Heart right ventricle (tissue), 16 donors: ENCODE measurements at places on chromosomes 16 and 17.

DNA sequence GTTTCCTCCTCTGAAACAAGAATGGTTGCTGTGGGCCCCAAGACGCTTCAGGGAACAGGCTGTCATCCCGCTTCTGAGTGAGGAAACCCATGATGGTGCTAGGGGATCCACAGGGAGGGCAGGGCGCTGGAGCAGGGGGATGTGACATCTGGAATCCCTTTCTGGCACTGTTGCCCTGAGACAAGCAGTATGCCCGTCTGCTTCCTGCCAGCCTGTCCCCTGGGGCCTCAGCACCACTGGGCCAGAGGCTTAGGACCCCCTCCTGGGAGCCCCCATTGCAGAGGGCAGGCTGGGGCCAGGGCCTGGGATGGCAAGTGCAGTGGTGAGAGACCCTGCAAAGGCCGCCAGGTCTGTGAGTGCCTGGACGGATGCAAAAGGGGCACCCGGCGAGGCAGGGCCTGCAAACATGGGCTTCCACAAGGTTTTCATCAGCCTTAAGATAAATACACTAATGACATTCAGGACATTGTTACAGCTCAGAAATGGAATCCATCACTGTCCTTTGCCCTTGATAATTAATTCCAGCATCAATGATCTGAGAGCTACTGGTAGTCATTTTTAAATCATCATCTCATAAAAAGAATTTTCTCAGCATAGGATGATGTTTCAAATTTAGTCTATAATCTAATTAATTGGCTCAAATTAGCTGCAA is 51.6 kb downstream of the PRMT7 start:
- no peak for DNase-seq

DNA sequence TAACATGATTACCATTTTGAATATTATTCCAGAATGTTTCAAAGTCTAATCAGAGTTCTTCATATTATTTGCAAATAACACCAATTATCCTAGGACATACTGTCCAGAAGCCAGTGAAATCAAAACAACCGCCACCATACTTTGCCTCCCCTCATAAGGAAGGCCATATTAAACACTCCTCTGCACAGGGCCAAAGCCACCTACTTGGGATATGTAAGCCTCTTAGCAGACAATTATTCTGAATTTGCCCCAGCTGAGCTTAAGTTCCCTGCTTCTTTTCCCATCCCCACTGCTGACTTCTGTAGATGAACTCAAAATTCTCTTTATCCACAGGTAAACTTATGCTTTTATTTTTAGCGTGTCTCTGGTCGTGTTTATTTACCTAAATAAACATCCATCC is 374.0 kb downstream of the KIF2B start:
- DNase-seq = no peak

- DNase-seq = no peak
Measured at GRCh38 chr16:59355704-59356103, 621.6 kb upstream of the GOT2 start.

DNA sequence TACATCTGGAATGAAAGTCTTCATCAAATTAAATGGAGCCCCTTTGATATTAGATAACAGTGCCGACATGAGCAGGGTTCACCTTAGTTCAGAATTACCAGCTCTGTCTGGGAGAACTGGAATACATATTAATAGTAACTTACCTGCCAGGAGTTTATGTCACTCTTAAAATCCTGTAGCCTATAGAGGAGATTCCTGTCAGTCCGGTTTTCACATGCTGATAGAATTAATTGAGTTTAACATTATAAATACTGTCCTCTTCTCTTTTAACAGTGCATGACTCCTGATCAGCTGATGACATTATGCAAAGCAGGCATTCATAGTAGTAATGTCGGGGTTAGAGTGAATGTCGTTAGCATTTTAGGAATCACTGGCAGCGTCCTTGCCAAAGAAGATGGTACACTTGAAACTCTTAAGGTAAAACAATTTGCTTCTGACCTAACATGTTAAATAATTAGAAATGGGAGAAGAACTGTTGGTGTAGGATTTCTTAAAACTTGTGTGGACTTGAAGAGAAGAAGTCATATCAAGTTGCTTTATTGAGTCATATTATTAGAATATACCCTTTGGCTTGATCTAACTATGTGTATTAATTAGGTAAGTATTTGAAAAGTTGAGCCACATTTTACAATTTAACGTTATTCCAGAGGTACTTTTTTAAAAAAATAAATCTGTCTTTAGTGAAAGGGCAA is 34.3 kb downstream of the HEATR3 start:
- no peak for DNase-seq
